ENCODE measurements at places on chromosomes 6 and 20.

DNA sequence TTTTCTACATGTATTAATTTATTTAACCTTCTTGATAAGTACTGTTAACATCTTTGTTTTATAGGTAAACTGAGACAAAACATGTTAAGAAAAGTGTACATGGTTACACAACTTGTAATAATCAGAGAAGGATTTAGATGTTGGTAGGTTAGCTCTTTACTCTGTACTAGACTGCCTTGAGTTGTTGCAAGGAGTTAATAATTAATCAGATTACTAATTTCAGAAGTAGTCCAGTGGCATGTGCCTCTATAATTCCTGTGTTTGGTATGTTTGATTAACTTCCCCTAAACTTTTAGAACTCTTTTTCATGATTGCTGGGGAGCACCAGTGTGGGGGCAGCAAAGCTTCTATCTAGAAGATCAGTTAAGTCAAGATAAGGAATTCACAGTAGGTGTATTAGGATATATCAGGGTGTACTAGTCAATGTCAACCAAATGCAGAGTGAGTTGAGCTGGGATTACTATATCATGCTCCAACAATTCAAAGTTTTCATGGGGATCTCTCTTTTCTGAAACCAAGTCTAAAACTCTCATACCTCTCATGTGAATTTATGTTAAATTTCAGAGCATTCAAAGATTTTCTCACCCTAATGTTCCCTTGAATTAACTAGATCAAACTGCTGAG, 129.7 kb upstream of the AHI1 start:
- DNase-seq, result no peak

DNA sequence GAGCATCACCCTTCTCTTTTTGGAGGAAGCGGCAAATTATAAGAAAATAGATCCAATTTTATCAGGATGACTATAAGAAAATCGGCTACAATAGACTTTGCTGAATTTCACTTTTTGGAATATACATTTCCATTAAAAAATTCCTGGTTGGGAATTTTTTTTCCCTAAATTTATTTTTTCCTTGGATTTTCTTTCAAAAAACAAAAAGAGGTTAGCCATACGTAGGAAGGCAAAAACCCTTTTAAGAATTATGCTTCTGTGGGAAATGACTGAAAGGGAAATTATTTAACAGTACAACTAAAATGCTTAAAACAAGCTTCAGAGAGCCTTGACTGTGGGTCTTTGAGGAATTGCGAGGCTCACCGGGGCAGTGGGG, 86.9 kb downstream of the SLC22A23 start:
- DNase-seq, result no peak

DNA sequence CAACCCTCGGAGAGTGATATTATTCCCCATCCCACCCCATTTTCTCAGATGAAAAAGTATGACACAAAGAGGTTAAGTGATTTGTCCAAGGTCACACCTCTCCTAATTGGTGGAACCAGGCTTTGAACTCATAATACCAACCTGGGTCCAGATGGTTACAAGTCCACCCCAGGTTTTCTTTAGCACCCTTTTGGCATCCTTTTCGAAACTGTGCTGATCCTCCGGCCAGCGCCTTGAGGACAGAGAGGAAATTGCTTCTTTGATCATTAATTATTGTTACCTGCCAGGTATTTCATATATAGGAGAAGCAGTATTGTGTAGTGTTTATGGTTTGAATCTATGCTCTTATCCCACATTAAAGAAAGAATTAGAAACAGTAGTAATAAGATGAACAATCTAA, 29.3 kb upstream of the PDYN start:
- DNase-seq, result no peak

DNA sequence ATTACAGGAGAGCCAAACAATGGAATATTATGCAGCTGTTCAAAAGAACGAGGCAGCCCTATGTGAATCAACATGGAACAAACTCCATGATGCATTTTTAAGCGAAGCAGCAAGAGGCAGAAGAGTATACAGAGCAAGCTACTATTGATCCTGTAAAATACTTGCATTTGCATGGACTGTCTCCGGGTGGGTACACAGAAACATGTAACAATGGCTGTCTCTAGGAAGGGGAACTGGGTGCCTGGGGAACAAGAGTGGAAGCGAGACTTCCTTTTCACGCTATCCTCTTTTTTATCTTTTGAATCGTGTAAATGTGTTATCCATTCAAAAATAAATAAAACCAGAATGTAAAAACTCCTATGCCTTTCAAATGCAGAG, 93.3 kb upstream of the SIRPA start:
- no peak for DNase-seq

DNA sequence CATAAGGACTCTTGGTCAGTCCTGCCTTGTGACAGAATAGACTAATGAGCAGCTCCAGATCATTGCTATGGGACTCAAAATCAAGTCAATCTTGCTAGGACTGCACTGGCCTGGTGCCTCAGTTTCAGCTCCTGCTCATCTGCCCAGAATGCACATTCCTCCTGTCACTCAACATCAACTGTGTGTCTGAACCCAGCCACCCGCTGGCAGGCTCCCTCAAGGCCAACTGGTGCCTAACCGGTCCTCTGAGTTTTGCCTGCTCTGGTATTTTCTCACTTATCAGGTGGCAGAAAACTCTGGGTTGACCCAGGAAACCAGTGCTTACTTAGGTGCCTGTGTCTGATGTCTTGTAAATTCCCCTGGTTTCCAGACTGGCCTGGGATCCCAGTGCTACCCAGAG, 297.7 kb downstream of the DHX35 start:
- no peak for DNase-seq

GRCh38 chr6:161244725-161245124, 29.1 kb downstream of the AGPAT4 start:
- DNase-seq, result no peak

- no peak for DNase-seq
These were observed 66.1 kb downstream of the FOXO3 start for GRCh38 chr6:108626777-108627176.

GRCh38 chr20:39504710-39505094, 542.6 kb downstream of the DHX35 start:
- no peak for DNase-seq
